Right hindlimb (tissue), 1 donor: ENCODE measurements at places on chromosomes 4 and X.

DNA sequence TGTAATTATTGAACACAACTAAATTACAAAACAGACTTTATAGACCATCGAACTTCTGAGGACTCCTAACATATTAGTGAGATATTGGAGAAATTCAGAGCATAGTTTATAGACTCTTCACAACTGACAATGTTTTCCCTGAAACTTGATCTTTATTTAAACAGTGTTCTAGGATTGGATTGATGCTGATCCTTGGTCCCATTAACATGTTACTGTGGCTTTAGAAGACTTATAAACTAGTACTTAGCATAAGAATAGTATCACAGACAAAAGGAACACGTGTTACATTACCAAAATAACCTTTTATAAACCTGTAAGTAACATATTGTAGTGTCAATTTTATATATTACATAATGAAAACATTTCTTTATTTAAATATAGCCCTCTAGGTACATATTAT lies 689.6 kb downstream of the CCSER1 start:
- no peak for DNase-seq

DNA sequence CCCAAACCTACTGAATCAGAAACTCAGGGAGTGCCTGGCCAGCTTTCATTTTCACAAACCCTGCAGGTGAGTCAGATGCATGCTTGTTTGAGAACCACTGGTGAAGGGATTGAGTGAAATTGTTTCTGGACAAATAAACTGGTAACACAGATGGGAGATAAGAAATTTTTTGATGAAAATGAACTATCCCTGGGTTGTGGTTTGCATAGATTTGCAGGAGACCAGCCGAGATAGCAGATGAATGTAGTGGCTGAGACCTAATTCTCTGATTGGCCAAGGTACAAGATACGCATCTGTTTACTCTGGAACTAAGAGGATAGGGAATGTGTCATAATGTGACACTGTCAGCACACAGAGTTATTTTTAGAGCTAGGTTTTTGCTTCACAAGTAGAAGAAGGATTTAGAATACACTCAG lies 117.8 kb upstream of the NOCT start:
- no peak for DNase-seq

DNA sequence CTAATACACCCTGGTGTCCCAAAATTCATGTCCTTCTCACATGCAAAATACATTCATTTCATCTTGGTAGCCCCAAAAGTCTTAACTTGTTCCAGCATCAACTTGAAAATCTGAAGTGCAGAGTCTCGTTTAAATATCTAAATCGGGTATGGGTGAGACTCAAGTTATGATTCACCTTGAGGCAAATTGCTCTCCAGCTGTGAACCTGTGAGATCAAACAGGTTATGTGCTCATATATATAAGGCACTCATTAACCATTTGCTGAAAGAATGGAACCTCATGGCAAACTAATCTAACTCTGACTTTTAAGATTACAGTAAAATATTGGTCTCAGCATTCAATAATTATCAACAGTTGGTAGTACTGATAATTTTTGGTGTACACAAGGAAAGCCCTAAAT lies 55.5 kb downstream of the PDLIM5 start:
- DNase-seq = no peak

DNA sequence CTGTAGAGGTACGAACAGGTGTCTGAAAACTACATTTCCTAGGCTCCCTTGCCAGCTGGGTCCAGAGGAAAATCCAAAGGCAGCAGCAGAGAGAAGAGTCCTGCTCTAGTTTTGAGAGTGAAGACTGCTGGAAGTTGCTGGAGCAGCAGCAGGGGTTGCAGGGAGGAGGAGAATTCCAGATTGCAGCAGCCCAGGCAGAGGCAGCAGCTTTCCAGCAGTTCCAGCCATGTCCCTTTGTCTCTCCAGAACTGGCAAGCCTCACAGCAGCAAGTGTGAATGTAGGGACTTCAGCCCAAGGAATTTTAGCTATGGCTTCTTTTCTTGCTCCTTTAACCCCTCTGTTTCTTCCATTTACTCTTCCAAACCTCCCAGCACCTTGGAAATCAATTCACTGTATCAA lies 24.1 kb upstream of the STIM2 start:
- DNase-seq = no peak

- no peak for DNase-seq
Measured at GRCh38 chr4:98845960-98846359, 83.0 kb downstream of the EIF4E start.

DNA sequence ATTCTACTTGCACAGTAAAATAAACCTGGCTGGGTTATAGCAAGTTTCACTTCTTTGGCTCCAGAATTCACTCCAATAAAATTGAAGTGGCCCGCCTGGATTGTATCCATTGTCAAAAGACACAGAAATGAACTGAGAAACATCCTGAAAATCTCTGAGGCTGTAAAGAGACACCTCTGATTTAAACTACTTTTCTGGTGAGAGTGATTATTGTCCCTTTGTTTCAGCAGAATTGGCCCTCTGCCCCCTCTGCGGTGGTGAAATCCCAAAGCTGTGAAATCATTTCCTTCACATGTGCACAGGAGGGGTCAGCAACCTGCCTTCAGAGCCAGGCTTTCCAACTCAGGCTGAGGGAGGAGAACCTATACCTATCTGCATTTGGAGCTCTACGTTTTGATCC lies 23.0 kb downstream of the GAB3 start:
- DNase-seq = peak; percentile 84

- DNase-seq = no peak
Measured at GRCh38 chrX:40971736-40972135, 113.5 kb upstream of the USP9X start.
